ENCODE measurements at places on chromosomes 13 and 19. TPM values are rescaled to one million over a fixed set of nuclear protein-coding genes. Genes with fewer than 3 reads are reported as not detected.
A peak's percentile ranks its signal among the peaks of the same experiment; 100 is the strongest.

ZNF823 gene
- total RNA-seq: 3.0 TPM

- DNase-seq: peak; percentile 73
Measured at GRCh38 chr13:29707876-29708543, 112.5 kb upstream of the SLC7A1 start.

DNA sequence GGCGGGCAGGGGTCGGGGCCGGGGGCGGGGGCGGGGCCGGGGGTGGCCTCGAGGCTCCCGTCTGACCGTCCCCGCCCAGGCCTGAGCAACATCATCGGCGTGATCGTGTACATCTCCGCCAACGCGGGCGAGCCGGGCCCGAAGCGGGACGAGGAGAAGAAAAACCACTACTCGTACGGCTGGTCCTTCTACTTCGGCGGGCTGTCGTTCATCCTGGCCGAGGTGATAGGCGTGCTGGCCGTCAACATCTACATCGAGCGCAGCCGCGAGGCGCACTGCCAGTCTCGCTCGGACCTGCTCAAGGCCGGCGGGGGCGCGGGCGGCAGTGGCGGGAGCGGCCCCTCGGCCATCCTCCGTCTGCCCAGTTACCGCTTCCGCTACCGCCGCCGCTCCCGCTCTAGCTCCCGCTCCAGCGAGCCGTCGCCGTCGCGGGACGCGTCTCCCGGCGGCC lies 9.4 kb upstream of the CACNG6 start:
- DNase-seq: peak; percentile 21

DNA sequence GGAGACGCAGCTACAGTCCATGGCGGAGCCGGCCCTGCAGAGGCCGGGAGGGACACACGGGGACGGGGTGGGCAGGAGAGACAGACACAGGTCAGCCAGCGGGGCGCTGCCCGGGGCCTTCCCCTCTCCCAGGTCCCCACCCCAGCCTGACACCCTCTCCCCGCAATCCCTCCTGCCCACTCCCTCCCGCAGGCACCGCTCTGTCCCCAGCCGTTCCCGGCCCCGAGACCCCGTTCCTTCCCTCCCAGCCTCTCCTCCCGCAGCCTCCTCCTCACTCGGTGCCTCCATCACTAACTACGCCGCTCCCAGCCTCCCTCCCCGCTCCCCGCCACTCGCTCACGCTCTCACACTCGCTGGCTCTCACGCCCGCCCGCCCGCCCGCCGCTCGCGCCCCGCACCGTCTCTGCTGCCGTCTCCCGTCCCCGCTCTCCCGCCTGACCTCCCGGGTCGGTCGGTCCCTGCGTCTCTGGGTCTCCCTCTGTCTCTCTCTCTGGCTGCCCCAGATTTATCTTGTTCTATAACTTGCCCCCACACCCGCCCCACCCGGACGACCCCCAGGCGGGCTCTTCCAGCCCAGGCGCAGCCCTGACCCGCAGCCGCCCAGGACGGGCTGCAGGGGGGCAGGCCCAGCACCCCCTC lies 15.2 kb downstream of the ERFL start:
- DNase-seq: peak; percentile 53

- DNase-seq: no peak
Measured at GRCh38 chr19:7759156-7759555, 3.9 kb upstream of the CLEC4M start.

GRCh38 chr19:4868286-4868834 lies 893 bp upstream of the PLIN3 start:
- no peak for DNase-seq

ZNF536 gene
- not detected for total RNA-seq

IGFLR1 gene
- total RNA-seq: 80.2 TPM

DNA sequence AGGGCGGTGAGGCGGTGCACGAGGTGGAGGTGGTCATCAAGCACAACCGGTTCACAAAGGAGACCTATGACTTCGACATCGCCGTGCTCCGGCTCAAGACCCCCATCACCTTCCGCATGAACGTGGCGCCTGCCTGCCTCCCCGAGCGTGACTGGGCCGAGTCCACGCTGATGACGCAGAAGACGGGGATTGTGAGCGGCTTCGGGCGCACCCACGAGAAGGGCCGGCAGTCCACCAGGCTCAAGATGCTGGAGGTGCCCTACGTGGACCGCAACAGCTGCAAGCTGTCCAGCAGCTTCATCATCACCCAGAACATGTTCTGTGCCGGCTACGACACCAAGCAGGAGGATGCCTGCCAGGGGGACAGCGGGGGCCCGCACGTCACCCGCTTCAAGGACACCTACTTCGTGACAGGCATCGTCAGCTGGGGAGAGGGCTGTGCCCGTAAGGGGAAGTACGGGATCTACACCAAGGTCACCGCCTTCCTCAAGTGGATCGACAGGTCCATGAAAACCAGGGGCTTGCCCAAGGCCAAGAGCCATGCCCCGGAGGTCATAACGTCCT lies 9.4 kb upstream of the PROZ start:
- no peak for DNase-seq

DNA sequence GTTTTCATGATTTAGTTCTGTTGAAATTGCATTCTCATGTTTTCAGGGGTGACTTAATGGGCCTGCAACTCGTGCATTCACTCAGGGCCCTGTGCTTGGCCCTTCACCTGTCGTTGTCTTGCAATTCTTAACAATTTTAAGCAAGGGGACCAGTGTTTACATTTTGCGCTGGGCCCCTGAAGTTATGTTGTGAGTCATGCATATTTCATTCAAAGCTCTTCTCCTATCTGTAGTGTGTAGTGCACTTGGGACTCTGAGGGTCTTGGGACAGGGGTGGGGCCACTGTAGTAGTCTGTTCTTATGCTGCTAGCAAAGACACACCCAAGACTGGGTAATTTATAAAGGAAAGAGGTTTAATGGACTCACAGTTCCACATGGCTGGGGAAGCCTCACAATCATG lies 211.2 kb upstream of the RXFP2 start:
- DNase-seq: no peak

DNA sequence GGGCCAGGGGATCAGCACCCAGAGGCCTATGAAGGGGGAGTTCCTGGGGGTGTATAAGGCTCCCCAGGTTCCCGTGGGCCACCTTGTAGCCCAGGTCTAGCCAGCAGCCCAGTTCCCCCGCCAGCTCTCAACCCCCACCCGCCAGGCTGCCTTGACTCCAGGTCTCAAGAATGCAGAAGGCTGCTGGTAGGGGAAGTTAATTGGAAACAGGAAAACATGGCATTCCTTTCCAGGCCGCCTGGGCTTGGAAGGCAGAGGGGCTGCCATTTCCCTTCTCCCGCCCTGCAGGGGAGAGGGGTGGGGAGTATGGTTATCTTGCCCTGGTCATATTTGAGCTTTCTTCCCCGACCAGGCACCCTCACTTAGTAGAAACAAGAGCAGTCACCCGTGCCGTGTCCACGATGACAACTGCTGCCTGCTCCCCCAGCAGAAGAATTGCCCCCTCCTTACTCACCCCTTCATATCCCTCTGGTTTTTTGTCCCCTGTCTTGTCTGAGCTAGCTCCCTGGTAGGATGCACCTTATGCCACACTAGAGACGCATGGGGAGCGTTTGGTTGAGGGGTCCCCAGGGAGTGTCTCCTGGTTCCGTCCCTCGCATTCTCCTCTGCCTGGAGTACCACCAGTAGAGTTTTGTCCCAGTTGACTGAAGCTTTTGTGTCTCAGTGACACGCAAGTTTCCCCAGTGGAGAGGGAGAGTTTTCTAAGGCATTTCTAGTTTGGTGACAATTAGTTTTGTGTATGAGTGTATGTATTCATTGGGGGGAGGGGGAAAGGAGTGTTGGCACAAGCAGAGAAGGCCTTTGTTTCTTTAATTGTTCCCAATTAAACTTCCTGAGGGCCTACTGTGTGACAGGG lies 4.5 kb downstream of the BICRA start:
- no peak for DNase-seq

GRCh38 chr19:1525343-1525742 lies 1.5 kb downstream of the PLK5 start:
- DNase-seq: no peak

- DNase-seq: no peak
Measured at GRCh38 chr19:17981611-17982010, 14.7 kb downstream of the KCNN1 start.

GRCh38 chr19:48450441-48450840 lies 4.7 kb downstream of the GRWD1 start:
- DNase-seq: no peak

ZSCAN18 gene
- 29.2 TPM for total RNA-seq
